Stimulated activated CD4-positive, alpha-beta T cell treated with anti-CD3 and anti-CD28 coated beads, Interleukin-15, amount 100 ng/mL, for 1 hour (primary cell): ENCODE measurements at places on chromosomes 7 and 10.

DNA sequence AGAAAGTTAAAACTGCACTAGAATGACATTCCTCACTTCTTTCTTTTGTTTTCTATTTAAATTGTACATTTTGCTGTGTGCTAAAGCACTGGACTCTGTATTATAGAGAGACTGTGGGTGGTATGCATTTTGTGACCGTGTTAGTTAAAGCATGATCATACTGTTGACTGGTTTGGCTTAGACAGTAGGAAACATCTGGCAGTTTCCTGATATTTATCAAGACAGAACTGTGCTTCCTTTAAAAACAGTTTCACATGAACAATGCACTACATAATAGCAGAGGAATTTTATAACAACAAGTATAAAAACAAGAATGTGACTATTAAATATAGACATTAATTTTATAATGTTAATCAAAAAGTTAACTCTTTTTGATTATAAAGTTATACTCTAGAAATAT lies 23.1 kb downstream of the GNG11 start:
- no peak for DNase-seq

DNA sequence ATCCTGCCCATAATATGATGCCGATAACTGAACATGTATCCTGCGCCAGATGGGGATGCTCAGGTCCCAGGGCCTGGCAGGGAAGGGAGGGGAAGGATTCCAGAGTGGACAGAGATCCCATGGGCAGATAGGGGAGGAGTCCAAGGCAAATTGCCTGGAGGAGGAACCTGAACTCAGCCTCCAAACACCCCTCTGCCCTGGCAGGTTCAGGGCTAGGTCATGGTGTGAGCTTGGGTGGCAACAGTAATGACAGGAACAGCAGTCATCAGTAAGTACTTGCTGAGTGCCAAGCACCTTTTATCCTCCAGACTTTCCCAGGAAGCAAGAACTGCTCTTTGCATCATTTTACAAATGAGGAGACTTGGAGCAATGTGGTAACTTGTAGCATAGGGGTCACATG lies 3.8 kb upstream of the PALD1 start:
- DNase-seq = no peak

DNA sequence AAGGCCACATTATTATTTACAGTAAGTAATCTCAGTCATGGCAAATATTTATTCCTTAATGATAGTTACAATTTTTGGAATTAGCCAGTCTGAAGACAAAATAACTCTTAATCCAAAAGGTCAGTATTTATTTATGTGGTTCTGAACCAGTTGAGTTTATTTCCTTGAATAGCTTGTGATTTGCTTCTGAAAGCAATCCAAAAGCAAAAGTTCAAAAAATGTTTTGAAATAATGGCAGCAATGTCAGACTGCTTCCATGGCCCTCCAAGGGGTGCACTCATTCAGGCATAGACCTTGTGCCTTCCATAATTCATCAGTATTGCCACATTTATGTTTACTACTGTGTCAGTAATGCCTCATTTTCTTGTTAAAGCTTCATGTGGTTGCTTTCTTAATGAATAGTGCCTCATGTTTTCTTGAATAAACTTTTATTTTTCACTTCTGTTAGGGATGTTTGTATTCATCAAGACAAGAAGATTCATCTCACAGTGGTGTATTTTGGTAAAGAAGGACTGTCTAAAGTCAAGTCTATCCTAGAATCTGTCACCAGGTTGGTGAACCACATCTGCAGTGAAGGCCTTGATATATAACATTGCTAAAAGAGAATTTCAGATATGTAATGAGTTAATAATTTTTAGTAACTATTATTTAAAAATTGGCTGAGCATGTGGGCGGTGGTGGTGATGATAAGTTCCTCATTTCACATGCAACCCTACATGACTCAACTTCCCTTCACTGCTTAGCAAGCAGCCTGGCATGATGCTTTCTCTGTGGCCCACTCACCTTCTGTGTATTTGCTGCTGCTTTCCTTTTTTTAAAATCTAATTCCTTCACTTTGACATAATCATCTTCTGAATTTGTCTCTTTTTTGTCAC lies 22.0 kb downstream of the CSGALNACT2 start:
- no peak for DNase-seq

DNA sequence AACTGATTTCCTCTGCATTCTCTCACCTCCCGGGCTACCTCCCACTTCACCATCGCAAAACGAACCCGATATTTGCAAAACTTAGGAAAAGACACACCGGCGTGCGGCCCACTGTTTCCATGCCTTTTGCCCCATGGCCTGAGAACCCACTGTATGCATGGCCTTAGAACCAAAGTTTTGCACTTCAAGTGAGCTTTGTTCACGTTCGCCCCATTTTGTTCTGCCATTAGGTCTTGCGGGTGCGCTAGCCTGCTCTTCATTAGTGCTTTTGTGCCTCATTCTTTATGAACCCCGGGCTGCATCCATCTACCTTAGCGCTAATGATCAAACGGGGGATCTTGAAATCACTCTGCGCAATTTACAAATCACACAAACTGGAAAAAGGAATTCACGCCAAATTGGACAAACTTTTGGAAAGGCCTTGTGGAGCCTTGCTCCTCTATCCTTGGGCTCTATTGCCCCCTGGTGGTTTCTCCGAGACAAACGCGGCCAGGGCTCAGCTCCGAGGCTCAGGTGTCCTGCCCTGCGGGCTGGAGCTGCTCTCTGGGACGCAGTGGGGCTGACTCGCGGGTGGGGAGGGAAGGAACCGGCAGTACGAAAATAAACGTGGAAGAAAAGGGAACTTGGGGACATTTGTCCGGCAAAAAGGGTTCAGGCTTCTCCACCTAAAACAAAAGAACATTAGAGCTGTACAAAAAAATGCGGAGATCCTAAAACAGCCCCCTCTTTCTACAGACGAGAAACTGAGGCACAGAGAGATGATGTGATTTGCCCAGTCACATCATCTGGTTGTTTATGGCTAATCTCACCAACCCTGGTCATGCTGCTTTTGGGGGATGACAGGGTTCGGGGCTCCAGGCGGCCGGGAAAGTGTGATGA lies 300.4 kb upstream of the NFE2L3 start:
- peak; percentile 25 for DNase-seq

GRCh38 chr7:99499721-99500636 lies at the start of gene ZNF394:
TSS of gene ZNF394 (minus strand) at chr7:99500281. CDS start at chr7:99500093, 188 bp downstream.
- peak; percentile 77 for DNase-seq

DNA sequence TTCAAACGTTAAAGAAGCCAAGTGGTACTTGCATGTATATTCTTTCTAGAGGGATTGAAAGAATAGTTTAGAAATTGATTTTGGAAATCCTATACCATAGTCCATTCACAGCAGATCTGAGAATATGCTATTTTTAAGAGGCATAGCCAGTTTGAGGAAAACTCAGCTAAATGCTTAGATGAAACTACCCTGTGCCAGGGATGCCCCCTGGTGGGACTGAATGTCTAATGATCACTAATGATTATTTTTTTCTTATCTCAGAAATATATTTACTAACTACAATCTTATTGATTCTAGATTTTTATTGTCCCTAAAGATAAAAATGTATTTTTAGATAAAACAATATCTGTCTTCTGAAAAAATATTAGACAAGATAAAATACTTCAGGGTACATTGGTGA lies 844.9 kb upstream of the PHF14 start:
- DNase-seq = no peak

DNA sequence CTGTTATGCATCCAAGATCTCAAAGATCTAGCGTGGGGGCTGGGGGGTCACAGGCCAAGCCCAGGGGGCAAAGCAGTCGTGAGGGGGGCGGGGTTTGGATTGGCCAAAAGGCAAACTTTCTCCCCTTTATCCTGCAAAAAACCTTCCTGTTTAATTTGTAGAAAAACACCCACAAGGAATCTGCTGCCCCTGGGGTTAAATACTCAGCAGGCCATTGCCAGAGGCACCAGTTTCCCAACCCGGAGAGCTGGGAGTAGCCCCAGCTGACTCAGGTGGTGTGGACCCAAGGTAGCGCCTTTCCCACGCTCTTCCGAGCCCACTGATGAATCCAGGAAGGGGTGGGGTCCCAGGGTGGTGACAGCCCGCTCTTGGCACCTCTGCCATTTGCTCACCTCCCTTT lies 21.4 kb downstream of the KCP start:
- no peak for DNase-seq

GRCh38 chr7:27697861-27698430 lies 35.3 kb upstream of the HIBADH start:
- no peak for DNase-seq

DNA sequence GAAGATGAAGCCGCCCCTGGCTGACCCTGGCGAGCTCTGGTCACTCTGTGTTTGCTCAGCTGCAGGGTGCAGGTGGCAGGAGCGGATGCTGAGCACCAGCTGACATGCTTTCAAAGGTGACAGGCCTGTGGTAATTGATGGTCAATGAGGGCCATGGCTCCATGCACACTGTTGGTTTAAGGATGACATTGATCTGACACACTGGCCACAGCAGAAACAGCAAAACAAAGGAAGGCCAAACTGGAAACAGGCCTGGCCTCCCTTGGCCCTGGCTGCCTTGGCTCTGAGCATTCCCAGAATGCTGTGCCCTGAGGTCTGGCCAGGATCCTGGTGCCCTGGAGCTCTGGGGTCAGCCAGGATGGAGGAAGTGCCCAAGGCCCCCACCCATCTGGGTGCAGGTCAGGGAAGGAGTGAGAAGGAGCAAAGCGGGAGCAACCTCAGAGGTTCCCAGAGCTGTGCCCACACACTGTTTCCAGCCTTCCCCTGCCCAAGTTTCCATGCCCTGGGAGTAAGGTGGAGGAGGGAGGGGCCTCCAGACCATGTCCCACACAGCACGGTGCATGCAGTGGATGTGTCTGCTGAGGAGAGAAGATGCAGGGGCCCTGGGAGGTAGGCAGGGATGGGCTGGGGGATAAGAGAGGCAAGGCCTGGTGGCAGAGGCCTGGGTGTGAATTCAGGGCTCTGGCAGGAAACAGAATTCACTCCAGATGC lies 302.2 kb downstream of the RPS24 start:
- DNase-seq = no peak

DNA sequence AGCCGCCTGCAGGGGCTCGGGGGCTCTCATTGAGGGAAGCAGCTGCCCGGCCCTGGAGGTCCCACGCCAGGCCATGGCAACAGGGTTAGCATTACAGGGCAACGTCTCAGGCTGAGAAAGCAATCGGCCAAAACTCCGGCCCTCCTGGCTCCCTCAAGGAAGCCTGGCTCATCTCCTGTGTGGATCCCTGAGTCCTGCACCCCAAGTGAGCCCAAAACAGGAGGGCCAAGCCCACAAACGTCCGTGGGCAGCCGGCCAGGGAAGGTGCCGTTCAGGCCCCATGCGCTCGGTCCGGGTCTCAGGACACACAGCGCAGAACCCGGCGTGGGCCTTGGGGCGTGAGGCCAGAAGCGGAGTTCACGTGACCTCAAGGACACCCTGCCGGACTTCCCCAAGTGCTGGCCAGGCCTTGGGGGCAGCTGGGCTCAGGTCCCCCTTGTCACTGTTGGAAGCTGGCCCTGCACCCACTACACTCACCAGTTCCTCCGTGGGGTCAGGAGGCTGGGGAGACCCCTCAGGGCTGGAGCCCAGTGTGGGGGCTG lies 8.0 kb upstream of the PWWP2B start:
- DNase-seq = no peak

GRCh38 chr7:73351447-73352167 lies 23.6 kb downstream of the FKBP6 start:
- no peak for DNase-seq

- no peak for DNase-seq
Measured at GRCh38 chr10:109956454-109957091, 33.3 kb upstream of the XPNPEP1 start.

- no peak for DNase-seq
Measured at GRCh38 chr7:46756996-46757395, 824.9 kb downstream of the TNS3 start.

- no peak for DNase-seq
Measured at GRCh38 chr10:1301143-1301542, 245.0 kb downstream of the WDR37 start.

GRCh38 chr10:132849546-132850031 lies 63.6 kb upstream of the NKX6-2 start:
- DNase-seq = no peak

GRCh38 chr7:149257146-149257545 lies 4.8 kb upstream of the ZNF783 start:
- no peak for DNase-seq

DNA sequence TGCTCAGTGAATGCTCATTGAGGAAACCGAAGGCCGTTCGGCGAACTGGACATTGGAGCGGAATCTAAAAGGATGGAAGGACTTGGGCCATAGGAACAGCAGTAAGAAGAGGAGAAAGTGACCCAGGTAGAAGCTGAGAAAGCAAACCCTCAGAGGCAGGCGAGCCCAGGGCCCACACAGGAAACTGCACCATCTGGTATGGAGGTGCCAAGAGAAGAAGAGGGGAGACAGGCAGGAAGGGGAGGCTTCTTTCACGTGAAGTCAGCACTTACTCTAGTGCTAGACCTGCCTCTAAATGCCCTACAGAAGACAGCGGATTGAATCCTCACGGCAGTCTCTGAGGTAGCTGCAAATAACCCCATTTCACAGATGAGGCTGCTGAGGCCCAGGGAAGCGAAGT lies 10.2 kb upstream of the CRHR2 start:
- DNase-seq = no peak

- no peak for DNase-seq
Measured at GRCh38 chr7:43278088-43278644, 165.7 kb downstream of the HECW1 start.

- no peak for DNase-seq
Measured at GRCh38 chr10:130404476-130405055, 268.4 kb downstream of the GLRX3 start.

GRCh38 chr7:50217821-50218281 lies 86.7 kb upstream of the IKZF1 start:
- no peak for DNase-seq
